ENCODE measurements at places on chromosomes 2 and 18. TPM values are rescaled to one million over a fixed set of nuclear protein-coding genes. Genes with fewer than 3 reads are reported as not detected.

OTOF gene
- 0.10 TPM for total RNA-seq

XDH gene
- total RNA-seq = 1.1 TPM

LHCGR gene
- total RNA-seq = not detected

ALPI gene
- not detected for total RNA-seq

ANKRD62 gene
- total RNA-seq = not detected

CD8B2 gene
- total RNA-seq = not detected

FAM110C gene
- 0.14 TPM for total RNA-seq

EGR4 gene
- 0.28 TPM for total RNA-seq

CCDC148 gene
- total RNA-seq = 0.42 TPM

CYP26B1 gene
- 16.9 TPM for total RNA-seq

PSD4 gene
- 14.6 TPM for total RNA-seq

LTBP1 gene
- total RNA-seq = 29.6 TPM

FAM124B gene
- not detected for total RNA-seq

UGT1A4 gene
- total RNA-seq = 0.12 TPM

RNMT gene
- total RNA-seq = 17.6 TPM

GAL3ST2 gene
- 0.42 TPM for total RNA-seq

ARHGAP25 gene
- total RNA-seq = 0.34 TPM

SERPINB4 gene
- 0.08 TPM for total RNA-seq

CD28 gene
- total RNA-seq = not detected

ADCY3 gene
- 85.1 TPM for total RNA-seq

FAP gene
- total RNA-seq = 0.15 TPM

SAG gene
- total RNA-seq = not detected

CSRNP3 gene
- not detected for total RNA-seq

HOXD8 gene
- total RNA-seq = 5.6 TPM

SCYGR4 gene
- not detected for total RNA-seq

GPR45 gene
- total RNA-seq = not detected

SOX11 gene
- not detected for total RNA-seq

DIPK1C gene
- not detected for total RNA-seq

CDH7 gene
- total RNA-seq = not detected

PSMG2 gene
- total RNA-seq = 69.2 TPM

SNX17 gene
- 134 TPM for total RNA-seq

NYAP2 gene
- total RNA-seq = not detected

MPV17 gene
- 95.8 TPM for total RNA-seq
